Pons (tissue), 1 donor: ENCODE measurements at places on chromosomes 7 and 10.

DNA sequence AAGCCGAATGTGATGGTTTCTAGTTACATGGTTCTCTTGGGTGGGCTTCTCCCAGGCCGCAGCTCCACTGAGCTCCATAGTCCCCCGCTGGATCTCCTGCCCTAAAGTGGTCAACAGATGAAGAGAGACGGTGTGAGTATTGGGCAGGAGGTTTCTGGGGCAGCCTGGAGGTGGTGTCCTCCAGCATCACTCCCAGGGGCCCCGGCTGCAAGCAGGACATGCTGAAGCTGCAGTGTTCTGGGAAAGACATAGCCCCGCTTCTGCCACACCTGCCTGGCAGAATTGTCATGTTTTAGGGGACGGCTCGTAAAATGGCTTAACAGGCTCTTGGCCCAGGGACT, 40.4 kb downstream of the CALML3 start:
- no peak for DNase-seq

- DNase-seq, result no peak
Observed at GRCh38 chr7:132207211-132207610, 369.1 kb downstream of the PLXNA4 start.

DNA sequence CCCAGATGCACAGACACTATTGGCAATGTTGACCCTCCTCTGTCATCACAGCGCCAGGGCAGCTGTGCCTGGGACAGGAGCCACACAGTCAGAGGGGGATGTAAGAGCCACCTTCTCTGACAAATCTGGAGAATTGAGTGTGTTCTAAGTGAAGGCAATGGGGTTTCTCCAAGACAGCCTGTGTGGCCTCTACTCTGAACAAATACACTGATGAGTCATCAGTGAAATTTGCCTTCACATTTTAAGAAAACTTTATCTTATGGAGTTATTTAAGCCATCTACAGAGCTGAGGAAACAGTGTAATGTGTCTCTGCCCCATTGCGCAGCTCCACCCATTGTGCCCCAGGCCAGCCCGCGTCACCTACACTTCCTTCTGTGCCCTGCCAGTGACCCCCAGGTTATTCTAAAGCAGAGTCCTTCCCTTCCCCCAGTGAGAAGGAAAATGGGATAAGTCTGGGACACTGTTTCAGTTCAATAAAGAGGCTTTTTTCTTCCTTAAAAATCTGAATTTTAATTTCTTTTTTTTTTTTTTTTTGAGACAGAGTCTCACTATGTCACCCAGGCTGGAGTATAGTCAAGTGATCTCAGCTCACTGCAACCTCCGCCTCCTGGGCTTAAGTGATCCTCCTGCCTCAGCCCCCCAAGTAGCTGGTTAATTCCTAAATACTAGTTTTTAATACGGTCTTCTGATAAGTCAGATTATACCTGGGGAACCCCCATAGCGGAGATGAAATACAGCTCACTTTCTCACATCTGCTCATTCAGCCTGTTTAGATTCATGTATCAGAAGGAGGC, 21.8 kb downstream of the AKR1E2 start:
- no peak for DNase-seq

DNA sequence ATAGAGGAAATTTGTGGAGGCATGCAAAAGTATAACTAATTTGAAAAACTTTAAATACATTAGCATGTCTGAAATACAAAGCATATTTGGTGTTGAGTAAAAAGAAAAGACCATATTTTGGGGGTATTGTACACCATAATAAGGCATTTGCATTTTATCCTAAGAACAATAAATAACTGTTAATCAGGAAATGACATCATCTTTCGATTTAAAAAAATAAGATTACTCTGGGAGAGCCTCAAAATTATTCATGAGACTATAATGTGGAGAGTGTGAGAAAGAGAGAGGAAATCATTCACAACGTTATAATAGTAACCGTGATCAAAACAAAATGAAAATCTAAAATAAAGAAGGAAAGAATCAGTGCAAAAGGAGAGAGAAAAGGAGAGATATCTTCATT, 712.3 kb upstream of the POT1 start:
- DNase-seq, result no peak

GRCh38 chr7:121941830-121942229, 68.9 kb downstream of the PTPRZ1 start:
- DNase-seq, result no peak

DNA sequence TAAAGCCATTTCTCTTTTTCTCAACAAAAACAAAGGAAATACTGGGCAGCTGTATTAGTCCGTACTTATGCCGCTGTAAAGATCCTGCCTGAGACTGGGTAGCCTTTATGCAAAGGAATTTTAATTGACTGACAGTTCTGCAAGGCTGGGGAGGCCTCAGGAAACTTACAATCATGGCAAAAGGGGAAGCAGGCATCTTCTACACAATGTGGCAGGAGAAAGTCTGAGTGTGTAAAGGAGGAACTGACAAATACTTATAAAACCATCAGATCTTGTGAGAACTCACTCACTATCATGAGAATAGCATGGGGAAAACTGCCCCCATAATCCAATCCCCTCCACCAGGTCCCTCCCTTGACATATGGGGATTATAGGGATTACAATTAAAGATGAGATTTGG, 264.3 kb downstream of the SEMA3A start:
- DNase-seq, result no peak

GRCh38 chr10:85235258-85235657, 906.9 kb downstream of the CCSER2 start:
- DNase-seq, result no peak

GRCh38 chr10:71970869-71971268, 6.7 kb downstream of the CHST3 start:
- peak; percentile 23 for DNase-seq

DNA sequence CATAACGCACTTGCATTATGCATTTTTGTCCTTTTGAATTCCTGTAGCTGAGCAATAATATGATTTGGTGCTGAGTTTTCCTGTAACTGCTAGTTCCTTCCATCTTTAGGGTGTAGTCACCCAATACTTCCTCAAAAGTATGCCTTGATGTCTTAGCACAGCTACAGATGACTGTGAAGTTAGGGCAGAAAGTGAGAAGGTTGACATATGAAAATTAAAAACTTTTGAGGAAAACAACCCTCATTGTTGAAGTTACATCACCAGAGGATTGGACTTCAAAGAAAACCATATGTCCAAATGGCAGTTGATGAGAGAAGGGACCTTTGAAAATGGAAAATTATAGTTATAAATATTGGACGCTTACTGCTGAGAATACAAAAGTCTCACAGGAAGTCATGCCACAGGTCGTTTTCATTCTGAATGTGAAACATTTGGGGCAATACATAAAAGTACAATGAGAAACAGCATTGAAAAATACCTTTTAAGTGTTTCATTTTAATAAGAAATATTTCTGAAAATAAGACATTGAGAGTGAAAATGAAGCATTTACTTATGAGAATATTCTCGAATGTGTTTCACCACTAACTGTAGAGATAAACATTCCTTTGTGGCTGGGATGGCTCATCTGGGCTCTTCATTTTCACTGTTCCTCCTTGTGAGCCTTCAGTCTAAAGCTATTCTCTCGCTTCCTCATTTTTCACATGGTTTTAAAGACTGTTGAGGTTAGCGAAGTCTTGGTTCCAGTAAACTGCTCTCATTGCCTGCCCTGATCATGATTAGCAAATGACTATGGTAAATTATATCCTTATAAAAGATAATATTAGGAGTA, 61.4 kb upstream of the NME8 start:
- DNase-seq, result peak; percentile 72

DNA sequence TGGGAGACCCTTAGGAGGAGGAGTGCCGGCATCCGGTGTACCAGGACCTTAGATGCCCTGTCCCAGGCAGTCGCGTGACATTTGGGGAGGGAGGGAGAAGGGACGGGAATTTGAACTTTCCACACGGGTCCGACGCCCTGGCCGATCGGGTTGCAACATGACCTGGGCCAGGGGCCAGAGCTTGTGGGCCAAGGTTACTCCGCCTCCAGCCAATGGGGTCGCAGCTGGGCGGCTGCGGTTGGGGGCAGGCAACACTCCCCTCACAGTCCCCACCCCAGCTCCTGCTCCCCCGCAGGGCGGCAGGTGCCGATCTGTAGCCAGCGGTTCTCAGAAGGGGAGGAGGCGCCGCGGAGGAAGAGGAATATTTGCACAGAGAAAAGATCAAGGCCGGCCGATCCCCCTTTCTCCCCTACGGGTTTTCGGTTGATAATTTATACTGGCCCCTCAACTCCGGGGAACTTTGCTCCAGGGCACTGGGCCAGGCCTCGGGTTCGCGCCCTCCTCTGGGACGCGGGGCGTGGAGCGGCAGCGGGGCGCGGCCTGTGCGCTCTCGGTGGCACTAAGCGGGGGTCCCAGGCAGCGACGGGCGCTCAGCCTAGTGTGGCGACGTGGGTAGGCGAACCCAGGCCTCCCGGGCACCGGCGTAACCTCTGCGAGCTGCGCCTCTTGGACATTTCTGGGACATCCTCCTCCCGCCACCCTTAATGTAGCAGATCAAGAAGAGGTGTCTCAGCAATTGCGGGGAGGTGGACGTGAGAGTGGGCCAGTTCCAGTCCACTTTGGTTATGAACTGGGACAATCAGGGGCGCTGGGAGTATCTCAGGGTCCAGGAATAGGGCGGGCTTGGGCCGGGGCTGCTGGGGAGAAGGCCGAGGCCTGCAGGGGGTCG, 1.2 kb downstream of the MLXIPL start:
- DNase-seq, result no peak

DNA sequence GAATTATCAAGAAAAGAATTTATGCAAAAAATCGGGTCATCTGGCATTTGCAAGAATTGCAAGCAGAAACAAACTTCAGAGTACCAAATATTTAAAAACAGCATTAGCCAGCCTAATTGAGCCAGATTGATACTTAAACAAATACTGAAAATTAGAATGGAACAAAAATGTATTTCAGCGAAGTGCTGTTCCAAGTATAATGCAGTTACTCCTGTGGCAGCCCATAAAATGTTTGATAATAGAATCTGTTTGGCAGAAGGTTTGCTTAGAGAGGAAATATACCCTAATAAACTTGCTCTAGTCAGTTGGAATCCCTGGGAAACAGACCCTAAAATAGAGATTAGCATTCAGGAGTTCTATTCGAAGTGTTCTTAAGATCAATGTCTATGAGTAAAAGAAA, 835.1 kb upstream of the MBL2 start:
- no peak for DNase-seq

DNA sequence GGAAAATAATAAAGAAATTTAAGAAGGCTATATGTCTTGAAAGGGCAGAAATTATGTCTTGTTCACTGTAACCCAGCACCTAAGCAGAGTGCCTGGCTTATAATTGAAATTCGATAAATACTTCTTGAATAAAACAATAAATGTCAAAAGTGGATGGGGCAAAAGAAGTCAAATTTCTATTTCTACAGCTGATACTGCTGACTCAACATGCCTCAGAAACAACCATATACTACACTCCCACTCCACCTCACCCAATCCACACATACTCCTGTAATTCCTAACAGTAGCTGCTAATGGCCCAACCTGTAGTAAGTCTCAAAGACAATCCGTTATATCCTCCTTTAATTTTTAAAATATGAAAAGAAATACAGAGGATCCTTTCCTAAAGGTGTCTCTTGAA, 48.1 kb upstream of the LRRN3 start:
- DNase-seq, result no peak

DNA sequence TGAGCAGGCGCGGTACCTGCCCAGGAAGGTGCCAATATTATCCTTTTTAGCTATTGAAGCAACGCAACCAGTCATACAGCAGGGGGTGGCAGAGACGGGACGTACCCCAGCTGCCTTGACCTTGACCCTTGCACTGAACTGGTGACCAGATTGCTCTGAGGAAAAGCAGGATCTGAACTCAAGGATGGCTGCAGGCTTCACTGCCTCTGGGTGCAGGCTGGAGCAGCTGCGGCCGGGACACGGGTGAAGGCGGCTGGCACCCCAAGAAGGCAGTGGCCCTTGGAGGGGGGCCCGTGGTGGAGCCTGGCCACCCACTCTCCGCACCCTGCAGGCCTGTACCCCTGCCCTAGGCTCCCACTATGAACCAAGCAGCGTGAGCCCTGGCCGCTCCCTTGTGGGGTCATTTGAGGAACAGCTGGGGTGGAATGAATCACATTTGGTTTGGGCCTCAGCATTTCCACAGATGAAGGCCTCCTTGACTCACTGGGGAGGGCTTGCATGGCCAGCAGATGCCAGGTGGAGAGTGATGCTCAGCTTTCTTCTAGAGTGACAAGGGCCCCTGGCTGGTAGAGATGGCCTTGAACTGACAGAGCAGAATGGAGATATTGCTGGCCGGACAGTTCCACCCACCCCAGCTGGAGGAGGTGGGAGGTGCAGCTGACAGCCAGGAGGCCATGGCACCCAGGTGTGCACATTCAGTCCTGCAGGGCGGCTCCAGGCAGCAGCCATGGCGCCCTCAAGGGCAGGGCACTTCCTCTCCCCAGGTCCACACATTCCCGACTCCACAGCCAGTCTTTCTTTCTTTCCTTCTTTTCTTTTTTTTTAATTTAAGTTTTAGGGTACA, 218.7 kb downstream of the WDR37 start:
- DNase-seq, result no peak

DNA sequence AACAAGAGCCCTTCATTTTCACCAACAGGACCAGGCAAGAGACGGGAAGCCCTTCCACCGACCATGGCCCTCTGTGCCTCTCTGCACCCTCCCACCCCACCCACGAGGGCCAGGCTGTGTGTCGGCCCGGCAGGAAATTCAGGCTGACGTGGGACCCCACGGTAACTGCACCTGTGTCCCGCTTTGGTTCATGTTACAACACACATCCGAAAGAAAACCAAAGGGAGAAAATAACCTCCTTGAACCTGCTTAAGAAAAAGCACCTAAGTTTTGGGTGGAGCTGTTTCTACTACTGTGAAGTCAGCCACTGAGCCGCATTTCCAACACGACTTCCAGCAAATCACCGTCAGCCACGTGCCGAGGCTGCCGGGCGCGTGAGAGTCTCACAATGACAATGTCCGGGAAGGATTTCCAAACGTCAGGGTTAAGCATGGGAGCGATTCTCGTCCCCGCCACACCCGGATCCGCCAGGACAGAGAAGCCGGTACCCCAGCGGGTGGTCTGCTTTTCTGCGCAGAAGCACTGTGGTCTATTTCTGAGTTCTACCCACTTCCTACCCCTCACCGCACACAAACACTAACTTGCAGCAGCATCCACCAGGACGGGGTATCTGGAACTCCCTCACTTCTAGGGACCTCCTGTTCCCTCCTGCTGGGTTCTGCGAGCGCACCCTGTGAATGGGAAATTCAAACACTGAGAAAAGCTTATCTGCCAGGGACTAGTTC, 36.6 kb downstream of the AMZ1 start:
- no peak for DNase-seq

DNA sequence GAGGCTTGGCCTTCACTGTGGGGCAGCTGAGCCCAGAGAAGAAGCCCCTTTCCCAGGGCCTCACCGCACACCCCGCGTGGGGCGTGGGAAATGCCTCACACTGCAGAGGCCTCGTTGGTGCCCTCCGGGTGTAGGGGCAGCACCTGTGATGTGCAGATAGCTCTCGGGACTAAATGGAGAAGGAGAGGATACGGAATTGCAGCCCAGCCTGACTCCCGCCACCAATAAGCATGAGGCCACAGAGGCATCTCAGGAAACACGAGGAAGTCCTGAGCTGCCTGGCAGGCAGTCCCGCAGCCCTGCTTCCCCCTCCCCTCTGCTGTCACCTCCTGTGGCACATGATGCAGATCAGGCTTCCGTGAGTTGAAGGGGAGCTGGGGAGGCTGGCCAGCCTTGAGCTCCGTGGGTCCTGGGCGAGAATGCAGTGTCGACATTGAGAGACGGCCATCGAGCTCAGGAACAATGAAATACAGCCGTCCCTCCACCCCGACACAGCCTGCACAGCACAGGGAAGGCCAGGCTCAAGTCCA, 59.6 kb upstream of the PPP2R2D start:
- no peak for DNase-seq

GRCh38 chr7:156611014-156612010, 29.3 kb upstream of the RNF32 start:
- no peak for DNase-seq
